ENCODE measurements at places on chromosomes 2 and 18. TPM values are rescaled to one million over a fixed set of nuclear protein-coding genes. Genes with fewer than 3 reads are reported as not detected.

The CENPO gene
- total RNA-seq: 9.3 TPM

The DAW1 gene
- 1.4 TPM for total RNA-seq

The FLACC1 gene
- not detected for total RNA-seq

The RNU2-63P gene
- under 0.01 TPM for total RNA-seq

The MARCO gene
- total RNA-seq: 0.08 TPM

The CCDC141 gene
- not detected for total RNA-seq

The UBE2F gene
- total RNA-seq: 108 TPM

The GCA gene
- total RNA-seq: 16.7 TPM

The MFSD6 gene
- total RNA-seq: 22.4 TPM

The PIEZO2 gene
- not detected for total RNA-seq

The VAMP8 gene
- total RNA-seq: 99.9 TPM

The ANKRD36B gene
- total RNA-seq: 4.2 TPM

The NETO1 gene
- total RNA-seq: 0.47 TPM

The TET3 gene
- total RNA-seq: 2.7 TPM

The AMER3 gene
- not detected for total RNA-seq

The INHA gene
- total RNA-seq: not detected

The ALK gene
- total RNA-seq: not detected

The SERPINB3 gene
- 9.4 TPM for total RNA-seq
